Breast epithelium (tissue), 4 donors: ENCODE measurements at places on chromosomes 1 and 21.

GRCh38 chr1:162629077-162629627 lies 3.1 kb upstream of the DDR2 start:
- no peak overlapping the region for H3K4me3 ChIP-seq
- H3K27me3 ChIP-seq, result no peaks in the 10 kb centered on the region
- DNase-seq, result no peak
- no peak overlapping the region for H3K27ac ChIP-seq

- no peaks in the 10 kb centered on the region for H3K27me3 ChIP-seq
- no peak overlapping the region for H3K4me3 ChIP-seq
- H3K4me1 ChIP-seq, result no peaks in the 10 kb centered on the region
Observed at GRCh38 chr1:162930532-162930931, 69.6 kb upstream of the CCDC190 start.

DNA sequence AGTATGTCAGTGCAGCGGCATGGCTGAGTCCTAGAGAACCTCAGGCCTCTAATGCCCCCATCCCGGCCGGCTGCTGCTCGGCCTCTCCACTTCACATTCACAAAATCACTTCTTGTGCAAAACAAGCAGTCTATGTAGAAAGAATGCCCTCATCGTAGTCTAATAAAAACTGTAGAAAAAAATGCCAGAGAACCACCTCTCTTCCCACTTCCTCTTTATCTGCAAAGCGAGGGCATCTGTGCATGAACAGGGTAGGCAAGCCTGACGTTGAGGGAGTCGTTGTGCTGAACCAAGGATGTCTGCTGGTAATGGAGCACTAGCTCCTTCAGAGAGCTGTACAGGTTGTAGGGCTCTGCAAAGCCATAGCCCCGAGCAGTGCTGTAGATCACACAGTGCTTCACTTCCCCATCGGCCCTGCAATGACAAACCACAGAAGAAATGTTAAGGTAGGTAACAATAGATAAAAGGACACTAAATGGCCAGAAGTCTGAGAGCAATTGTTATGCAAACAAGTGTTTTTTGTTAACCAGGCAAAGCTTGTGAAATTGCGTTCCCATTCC lies 88.9 kb downstream of the PIK3R3 start:
- no peaks in the 10 kb centered on the region for H3K4me1 ChIP-seq
- no peak overlapping the region for H3K4me3 ChIP-seq
- no peak for DNase-seq
- no peaks in the 10 kb centered on the region for H3K36me3 ChIP-seq
- no peak overlapping the region for H3K27ac ChIP-seq

- no peaks in the 10 kb centered on the region for H3K4me1 ChIP-seq
Observed at GRCh38 chr1:53860967-53861411, 22.9 kb upstream of the NDC1 start.

GRCh38 chr1:172585348-172585747 lies 52.4 kb downstream of the SUCO start:
- DNase-seq, result no peak
- H3K4me3 ChIP-seq, result no peak overlapping the region
- H3K27me3 ChIP-seq, result no peaks in the 10 kb centered on the region
- no peak overlapping the region for H3K27ac ChIP-seq
- no peaks in the 10 kb centered on the region for H3K36me3 ChIP-seq

- H3K36me3 ChIP-seq, result no peaks in the 10 kb centered on the region
- DNase-seq, result no peak
- H3K4me1 ChIP-seq, result peaks cover 4% of the 10 kb centered on the region
- no peak overlapping the region for H3K4me3 ChIP-seq
- H3K27me3 ChIP-seq, result no peaks in the 10 kb centered on the region
- no peak overlapping the region for H3K27ac ChIP-seq
Observed at GRCh38 chr1:227540170-227541098, 22.9 kb upstream of the ZNF678 start.

DNA sequence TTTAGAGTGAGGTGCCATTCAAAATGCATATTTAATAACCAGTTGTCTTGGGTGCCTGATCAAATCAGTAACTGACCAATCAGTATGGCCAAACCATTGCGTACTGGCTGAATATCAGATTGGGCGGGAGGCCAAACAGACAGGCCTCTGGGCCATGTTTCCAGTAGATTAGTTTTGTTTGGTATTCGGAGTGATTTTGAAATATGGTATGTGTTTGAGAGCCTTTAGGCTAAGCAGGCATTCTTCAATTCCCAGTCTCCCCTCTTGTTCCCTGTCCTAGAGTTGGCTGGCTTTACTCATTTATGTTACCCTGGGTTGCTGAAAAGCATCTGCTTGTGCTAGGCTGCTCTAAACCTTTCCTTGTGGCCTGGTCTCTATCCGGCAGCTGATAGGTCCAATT lies 80.1 kb downstream of the BACH1 start:
- H3K27ac ChIP-seq, result no peak overlapping the region
- no peak for DNase-seq
- no peaks in the 10 kb centered on the region for H3K36me3 ChIP-seq

DNA sequence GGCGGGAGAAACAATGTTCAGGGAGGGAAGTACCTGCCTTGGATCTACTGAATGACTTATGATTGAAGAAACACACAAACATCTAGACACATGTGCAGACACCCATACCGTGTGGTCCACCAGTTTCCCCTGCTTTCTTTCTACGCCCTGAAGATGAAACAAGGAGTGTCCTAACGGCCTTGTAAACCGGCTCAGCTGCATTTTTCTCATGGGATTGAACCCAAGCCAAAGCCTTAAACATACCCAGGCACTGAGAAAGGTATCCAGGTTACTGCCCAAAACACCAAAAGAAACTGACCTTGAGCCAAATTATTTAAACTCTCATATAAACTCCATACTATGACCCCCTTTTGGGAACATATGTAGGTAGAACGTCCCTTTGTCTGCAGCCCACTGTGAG lies 630.0 kb upstream of the RGS18 start:
- H3K27ac ChIP-seq, result peak overlapping the region; percentile 50
- H3K36me3 ChIP-seq, result no peaks in the 10 kb centered on the region
- no peak overlapping the region for H3K4me3 ChIP-seq
- H3K27me3 ChIP-seq, result no peaks in the 10 kb centered on the region
- H3K4me1 ChIP-seq, result no peaks in the 10 kb centered on the region

GRCh38 chr21:43598416-43599120 lies 60.7 kb downstream of the HSF2BP start:
- no peak overlapping the region for H3K4me3 ChIP-seq
- no peak overlapping the region for H3K27ac ChIP-seq
- H3K4me1 ChIP-seq, result peaks cover 5% of the 10 kb centered on the region
- no peak for DNase-seq
- no peaks in the 10 kb centered on the region for H3K36me3 ChIP-seq

DNA sequence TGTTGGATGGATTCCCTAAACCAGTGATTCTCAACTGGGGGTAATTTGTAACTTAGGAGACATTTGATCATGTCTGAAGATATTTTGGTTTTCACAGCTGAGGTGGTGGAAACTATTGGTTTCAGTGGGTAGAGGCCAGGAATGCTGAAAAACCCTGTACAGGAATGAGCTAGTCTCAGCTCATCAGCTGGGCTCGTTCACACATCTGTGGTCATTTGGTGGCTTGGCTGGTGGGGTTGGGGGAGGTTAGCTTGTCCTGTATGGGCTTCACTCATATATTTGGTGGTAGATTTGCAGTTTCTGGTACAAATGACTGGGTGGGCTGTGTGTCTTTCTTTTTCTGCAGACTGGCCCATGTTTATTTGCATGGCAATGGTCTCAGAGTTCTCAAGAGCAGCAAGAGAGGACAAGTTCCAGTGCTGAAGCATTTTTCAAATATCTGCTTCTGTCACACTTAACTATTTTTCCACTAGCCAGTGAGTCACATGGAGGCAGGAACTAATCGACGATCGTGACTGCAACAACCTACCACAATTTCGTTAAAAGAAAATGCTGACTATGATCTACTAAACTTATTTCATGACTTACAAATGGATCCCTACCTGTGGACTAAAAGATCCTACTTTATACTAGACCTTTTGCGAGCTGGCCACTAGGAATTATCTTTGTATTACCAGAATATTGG lies 321.7 kb upstream of the PLXNA2 start:
- no peaks in the 10 kb centered on the region for H3K4me1 ChIP-seq
- H3K4me3 ChIP-seq, result no peak overlapping the region
- no peaks in the 10 kb centered on the region for H3K27me3 ChIP-seq

- H3K36me3 ChIP-seq, result no peaks in the 10 kb centered on the region
- peak overlapping the region; percentile 75 for H3K27ac ChIP-seq
- no peaks in the 10 kb centered on the region for H3K27me3 ChIP-seq
- H3K4me3 ChIP-seq, result peak overlapping the region; percentile 81
Observed at GRCh38 chr1:236395230-236395946, 1.3 kb downstream of the EDARADD start.

- H3K36me3 ChIP-seq, result no peaks in the 10 kb centered on the region
- H3K4me1 ChIP-seq, result no peaks in the 10 kb centered on the region
- H3K4me3 ChIP-seq, result no peak overlapping the region
Observed at GRCh38 chr1:91697416-91697815, 188.5 kb downstream of the TGFBR3 start.

DNA sequence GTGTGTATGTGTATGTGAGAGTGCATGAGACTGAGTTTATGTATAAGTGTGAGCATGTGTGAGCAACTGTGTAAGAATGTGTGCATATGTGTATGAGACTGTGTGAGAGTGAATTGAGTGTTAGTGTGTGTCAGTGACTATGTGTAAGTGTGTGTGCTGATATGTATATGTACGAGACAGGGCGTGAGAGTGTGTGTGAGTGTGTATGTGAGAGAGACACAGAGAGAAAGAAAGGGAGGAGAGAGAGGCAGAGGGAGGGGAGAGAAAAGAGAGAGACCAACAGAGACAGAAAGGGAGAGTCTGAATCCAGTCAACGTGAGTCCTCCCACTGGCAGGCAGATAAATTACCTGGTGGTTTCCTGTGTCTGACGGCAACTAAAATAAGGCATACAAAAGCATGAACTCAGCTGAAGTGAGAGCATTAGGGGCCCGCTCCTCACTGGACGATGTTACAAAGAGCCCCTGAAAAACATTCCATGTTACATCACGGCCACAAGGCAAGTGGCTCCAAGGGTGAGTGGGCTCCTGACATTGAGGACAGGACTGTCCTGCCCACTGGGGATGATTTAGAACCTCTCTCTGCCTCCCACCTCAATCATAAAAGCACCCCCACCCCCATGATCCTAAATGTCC lies 66.6 kb upstream of the TIAM1 start:
- no peaks in the 10 kb centered on the region for H3K36me3 ChIP-seq
- no peak overlapping the region for H3K27ac ChIP-seq
- DNase-seq, result no peak
- no peaks in the 10 kb centered on the region for H3K4me1 ChIP-seq

DNA sequence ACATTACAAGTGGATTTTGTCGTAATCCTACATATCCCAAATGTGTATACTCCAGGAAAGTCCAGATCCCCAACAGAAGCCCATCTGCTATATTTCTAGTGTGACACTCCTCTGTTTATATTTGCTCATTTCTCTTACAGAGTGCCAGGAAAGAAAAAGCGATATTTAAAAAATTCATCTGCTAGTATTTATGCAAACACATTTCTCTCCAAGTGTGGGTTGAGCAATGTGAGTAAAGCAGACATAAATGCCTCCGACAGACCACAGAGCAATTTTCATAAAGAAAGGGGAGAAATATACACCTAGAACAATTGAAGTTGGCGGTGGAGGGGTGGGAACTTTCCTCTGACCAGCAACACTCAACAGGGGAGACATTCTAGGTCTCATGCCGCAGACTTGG lies 22.2 kb upstream of the RAP1A start:
- H3K36me3 ChIP-seq, result no peaks in the 10 kb centered on the region
- H3K27me3 ChIP-seq, result no peaks in the 10 kb centered on the region
- no peak overlapping the region for H3K4me3 ChIP-seq
- H3K4me1 ChIP-seq, result peaks cover 10% of the 10 kb centered on the region
- H3K27ac ChIP-seq, result no peak overlapping the region

- DNase-seq, result no peak
- H3K4me1 ChIP-seq, result no peaks in the 10 kb centered on the region
- no peak overlapping the region for H3K27ac ChIP-seq
- H3K4me3 ChIP-seq, result no peak overlapping the region
- no peaks in the 10 kb centered on the region for H3K27me3 ChIP-seq
- no peaks in the 10 kb centered on the region for H3K36me3 ChIP-seq
Observed at GRCh38 chr1:222926566-222926965, 111.7 kb downstream of the DISP1 start.

DNA sequence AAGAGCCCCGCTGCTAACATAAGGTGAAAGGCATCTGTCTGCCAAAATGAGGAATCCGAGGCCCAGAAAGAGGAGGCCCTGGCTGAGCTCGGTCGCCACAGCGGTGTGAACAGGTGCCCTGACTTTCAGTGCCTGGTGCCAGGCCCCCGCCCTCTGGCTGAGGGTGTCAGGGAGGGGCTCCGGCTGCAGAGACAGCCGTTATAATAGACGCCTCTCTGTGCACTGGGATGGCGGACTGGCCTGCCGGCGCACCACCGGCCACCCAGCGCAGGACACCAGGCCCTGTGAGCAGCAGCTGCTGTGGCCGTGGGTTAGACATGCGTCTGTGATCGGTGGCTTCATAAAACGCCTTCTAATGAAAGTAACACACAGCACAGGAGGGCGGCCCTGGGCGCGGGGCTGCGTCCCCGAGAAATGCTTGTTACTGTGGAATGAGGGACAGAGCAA lies 51.4 kb upstream of the ACTRT2 start:
- no peak overlapping the region for H3K27ac ChIP-seq
- DNase-seq, result peak; percentile 34
- no peaks in the 10 kb centered on the region for H3K36me3 ChIP-seq
- peaks cover 84% of the 10 kb centered on the region for H3K27me3 ChIP-seq
- H3K4me3 ChIP-seq, result no peak overlapping the region

GRCh38 chr1:75159154-75159553 lies 25.0 kb downstream of the LHX8 start:
- no peaks in the 10 kb centered on the region for H3K4me1 ChIP-seq
- H3K27ac ChIP-seq, result no peak overlapping the region
- H3K36me3 ChIP-seq, result no peaks in the 10 kb centered on the region
- no peaks in the 10 kb centered on the region for H3K27me3 ChIP-seq
- H3K4me3 ChIP-seq, result no peak overlapping the region

DNA sequence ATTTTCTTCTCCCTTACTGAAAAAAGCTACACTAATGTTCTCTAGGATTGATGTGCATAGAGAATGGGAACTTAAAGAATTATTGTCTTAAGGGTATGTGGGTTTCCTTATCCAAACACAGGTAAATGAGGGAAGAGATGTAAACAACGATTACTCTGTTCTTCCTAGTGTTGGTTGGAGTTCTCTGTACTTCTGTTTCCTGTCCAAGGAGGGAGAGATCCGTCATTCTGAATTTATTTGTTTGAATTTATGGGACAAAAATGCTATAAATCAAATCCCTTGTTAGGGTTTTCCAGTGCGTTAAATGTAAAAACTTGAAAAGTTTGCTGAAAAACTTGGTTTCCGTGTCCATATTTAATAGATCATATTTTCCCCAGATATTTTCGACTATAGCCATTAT lies 29.6 kb downstream of the LAMC1 start:
- no peak for DNase-seq
- H3K27ac ChIP-seq, result no peak overlapping the region
- no peaks in the 10 kb centered on the region for H3K4me1 ChIP-seq
- no peaks in the 10 kb centered on the region for H3K27me3 ChIP-seq

DNA sequence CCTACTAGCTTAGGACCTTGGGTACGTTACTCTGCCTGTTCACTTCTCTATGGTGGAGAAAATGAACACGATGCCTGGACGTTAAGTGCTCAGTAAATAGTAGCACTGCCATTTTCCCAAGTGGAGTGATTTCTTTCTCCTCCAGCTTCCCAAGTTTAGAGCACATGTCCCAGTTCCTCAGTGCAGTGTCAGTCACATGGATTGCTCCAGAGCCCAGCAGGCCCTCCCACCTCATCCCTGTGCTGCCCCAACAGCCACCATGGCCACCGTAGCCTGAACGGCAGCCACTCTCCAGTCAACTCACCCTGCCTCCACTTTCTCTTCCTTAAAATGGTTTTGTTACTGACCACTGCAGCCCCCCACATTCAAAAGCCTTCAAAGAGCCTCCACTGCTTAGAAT lies 8.5 kb downstream of the STMN1 start:
- H3K4me1 ChIP-seq, result peaks cover 7% of the 10 kb centered on the region
- no peaks in the 10 kb centered on the region for H3K27me3 ChIP-seq
- no peak overlapping the region for H3K27ac ChIP-seq
- no peaks in the 10 kb centered on the region for H3K36me3 ChIP-seq
- H3K4me3 ChIP-seq, result no peak overlapping the region
- DNase-seq, result no peak
